Stimulated activated CD8-positive, alpha-beta memory T cell treated with anti-CD3 and anti-CD28 coated beads, Interleukin-15, amount 100 ng/mL, for 4 hours (primary cell): ENCODE measurements at places on chromosomes 5 and 9.
A peak's percentile ranks its signal among the peaks of the same experiment; 100 is the strongest.

DNA sequence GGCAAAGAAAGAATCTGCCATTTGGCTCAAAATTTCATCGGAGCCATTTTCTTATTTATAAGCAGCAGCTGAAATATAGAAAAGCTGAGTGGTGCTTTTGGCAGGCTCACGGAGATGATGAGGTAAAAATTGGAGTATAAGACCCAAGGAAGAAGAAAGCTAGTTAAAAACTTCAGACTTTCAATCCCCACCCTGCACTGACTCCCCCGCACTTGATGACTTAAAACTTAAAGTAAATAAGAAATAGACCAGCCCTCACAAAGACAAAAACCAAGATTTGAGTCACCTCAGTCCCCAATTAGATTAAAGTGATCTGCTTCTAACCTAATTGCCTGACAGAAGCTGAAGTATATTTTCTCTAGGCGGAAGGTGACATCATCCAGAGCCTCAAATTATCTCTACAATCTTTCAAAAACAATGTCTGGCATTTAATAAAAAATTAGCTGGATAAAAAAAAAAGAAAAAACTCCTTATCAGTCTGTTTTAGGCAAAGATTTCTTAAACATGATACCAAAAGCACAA is 124.0 kb upstream of the PJA2 start:
- no peak for DNase-seq

DNA sequence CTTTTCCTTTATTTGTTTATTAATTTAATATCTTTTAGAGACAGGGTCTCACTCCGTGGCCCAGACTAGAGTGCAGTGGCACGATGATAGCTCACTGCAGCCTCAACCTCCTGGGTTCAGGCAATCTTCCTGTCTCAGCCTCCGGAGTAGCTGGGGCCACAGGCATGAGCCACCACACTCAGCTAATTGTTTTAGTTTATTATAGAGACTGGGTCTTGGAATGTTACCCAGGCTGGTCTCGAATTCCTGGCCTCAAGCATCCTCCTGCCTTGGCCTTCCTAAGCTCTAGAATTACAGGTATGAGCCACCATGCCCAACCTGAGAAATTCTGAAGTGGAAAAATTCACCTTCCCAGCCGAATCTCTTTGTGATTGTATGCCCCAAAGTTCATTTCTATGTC is 139.4 kb upstream of the SLC12A2 start:
- no peak for DNase-seq

DNA sequence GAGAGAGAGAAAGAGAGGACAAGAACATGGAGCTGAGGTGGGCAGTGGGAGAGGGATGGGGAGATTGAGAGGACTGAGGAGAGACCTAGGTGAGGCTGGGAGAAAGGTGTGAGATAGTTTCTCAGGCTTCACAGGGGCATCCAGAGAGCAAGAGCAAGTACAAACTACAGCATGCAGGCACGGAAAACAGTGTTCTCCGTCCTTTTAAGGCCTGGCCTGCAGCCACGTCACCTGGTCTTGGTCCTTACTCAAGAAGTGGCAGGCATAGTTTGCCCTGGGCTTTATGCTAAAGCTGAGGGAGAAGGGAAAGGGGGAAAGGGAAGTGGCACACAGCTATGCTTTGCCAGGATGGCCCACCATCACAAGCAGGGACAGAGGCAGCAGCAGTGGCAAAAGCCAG is 65.7 kb downstream of the SIL1 start:
- no peak for DNase-seq

DNA sequence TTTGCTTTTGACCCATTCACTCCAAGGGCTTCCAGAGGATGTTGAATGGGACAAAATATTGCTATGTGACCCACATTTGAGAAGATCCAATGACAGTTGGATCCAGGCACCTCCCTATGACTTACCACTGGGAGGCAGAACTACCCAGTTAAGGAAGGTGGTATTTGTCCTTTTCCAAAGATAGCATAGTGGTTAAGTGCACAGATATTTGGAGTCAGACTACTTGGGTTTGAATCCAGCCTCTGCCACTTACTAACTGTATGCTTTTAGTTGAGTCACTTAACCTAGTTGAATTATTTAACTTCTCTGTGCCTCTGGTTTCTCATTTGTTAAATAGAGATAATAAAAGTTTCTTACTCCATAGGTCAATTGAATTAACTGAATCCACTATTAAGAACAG is 74.5 kb upstream of the PALM2AKAP2 start:
- no peak for DNase-seq

- no peak for DNase-seq
Observed at GRCh38 chr5:56053363-56053762, 58.6 kb upstream of the IL6ST start.

DNA sequence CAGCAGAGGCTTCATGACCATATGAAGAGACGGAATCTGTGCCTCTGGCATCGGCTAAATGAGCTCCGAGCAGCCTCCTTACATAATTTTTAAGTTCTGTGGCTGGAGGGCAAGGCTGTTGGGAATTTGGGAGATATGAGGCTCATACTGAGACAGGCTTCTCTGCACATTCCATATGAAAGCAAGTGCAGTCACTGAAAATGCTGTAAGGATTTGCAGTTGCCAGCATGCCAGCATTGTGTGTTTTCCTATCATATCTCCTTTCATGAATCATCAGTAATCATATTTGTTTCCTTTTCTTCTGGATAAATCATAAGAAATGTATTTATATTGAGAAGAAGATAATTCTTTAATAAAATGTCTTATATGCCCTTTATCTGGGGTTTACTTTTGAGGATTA is 775.4 kb downstream of the SEMA5A start:
- no peak for DNase-seq

GRCh38 chr5:174414315-174414710 is 310.1 kb upstream of the MSX2 start:
- no peak for DNase-seq

DNA sequence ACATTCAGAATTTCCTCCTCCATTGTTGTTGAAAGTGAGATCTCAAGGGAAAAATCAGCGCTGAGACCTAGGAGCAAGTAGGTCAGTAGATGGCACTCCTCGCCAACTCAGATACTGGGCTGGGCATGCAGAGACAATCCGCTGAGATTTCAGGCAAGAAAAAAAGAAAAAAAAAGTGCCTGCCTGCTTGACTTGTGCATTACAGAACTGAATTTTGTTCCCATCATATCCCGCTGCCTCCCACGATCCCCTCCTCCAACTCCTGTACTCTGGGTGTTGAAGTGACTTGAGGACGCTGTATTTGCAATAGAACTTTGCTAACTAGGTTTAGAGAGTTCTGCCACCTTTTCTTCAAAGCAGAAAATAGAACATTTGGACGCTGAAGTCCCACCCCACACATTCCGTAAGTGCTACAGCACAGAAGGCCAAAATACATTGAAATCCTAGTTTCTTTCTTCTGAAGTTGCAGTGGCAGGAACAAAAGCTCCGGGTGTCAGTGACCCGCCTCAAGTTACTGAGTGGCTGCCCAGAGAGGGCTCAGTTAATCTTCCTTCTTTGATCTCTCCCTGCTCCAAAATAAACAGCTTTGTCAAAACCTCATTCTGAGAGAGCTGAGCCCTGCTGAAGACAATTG is 265.8 kb downstream of the MLLT3 start:
- peak; percentile 2 for DNase-seq

- no peak for DNase-seq
Observed at GRCh38 chr5:31232273-31232888, 38.9 kb downstream of the CDH6 start.

- DNase-seq: no peak
Observed at GRCh38 chr5:143796125-143796524, 15.8 kb upstream of the HMHB1 start.

- DNase-seq: no peak
Observed at GRCh38 chr5:83025690-83026478, 51.3 kb downstream of the TMEM167A start.
